ENCODE measurements at places on chromosomes 6 and 20.

DNA sequence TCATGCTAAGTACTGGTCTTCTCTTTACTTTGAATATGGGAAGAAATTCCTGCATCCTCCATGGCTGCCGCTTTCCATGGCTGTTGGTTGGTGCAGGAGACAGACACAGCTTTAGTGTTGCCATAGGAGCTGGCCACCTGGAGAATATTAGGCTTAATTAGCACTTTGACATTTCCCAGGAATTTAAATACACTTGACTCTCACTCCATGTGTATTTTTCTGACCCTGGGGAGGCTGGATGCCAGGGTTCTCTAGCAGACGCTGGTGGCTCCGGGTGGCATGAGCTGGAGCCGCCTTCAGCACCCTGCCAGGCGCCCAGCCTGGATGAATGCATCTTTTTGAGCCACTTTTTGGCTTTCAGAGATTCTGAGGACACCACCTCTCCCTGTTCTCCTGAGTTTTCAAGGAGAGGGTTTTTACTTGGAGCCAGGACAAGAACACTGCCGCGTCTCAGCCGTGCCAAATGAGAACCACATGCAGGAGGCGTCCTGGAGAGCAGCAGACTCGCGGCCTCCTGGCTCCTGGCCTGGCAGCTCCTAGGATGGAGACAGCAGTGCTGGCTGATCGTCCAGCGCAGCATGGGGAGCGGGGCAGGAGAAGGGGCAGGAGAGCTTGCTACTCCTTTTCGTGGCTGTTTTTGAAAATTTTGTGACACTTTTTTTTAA, 258.8 kb downstream of the SMOC2 start:
- no peak for DNase-seq

DNA sequence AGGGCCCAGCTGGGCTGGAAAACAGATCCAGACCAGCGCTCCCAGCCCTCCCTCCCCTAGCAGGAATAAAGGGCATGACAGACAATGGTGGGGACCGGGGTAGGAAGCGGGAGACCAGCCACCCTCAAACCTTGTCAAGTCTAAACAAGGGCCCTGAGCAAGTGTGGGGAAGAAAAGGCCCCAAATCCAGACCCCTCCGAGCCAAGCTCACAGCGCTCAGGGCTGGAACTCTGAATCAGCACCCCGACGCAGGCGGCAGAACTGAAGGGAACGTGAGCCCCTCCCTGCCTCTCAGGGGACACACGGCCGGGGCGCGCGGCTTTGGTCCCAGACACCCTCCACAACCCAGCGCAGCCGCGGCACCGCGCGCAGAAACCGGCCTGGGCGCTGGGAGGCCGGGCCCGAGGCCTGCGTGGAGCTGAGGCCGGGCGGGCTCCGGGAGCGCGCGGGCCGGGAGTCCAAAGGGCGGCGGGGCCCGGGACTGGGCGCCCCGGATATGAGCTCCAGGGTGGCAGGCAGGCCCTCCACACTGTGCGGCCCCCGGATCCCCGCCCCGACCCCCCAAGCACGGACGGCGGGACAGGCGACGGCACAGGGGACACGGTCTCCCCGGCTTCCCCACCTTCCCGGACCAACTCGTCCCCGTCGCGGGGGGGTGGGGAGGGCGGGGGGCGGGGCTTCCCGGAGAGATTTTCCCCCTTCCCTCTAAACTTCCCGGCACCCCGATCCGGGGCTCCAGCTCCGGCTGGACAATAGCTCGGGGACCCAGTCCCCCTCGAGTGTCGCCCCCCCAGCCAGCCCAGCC, 641 bp downstream of the TEAD3 start:
- DNase-seq = no peak

DNA sequence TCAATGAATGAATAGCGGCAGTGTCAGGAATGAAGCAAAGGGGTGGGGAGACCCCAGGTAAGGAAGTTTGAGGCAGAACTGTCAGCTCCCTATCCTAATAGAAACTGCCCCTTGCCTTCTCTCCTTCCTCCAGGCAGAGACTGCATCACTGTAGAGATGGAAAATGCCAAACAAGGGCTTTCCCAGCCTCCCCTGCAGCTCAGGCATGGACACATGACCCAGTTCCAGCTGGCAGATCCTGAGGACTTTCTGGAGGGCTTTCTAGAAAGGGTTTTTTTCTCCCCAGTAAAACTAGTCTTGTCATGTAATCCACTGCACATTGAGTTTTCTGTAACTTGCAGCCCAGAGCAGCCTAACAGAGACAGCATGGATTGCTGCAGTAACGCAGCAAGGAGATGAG, 17.9 kb upstream of the PNPLA1 start:
- no peak for DNase-seq

DNA sequence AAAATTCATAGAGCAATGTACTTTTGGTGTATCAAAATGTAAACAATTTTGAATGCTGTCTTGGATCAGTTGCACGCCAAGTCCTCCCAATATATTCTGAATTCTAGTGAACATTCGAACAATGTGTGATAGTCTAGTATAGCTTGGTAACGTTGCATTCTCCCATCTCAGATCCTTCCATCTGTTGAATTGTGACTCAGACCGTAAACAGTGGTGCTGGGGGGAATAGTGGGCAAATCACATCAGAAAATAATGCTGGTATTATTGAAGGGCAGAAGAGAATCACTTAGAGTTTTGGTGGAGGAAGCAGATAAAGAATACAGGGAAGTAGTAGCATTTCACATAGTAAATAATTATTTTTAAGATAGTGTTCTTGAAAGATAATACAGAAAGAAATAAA, 45.7 kb upstream of the PBOV1 start:
- no peak for DNase-seq

- no peak for DNase-seq
These were observed 43.3 kb downstream of the EPHA7 start for GRCh38 chr6:93376026-93376540.

Measured in NAMALWA (cell line).